Fibroblast of skin of back (primary cell): ENCODE measurements at places on chromosomes 2 and 18.

GRCh38 chr2:46818819-46819218 lies 96.8 kb downstream of the MCFD2 start:
- DNase-seq, result no peak

DNA sequence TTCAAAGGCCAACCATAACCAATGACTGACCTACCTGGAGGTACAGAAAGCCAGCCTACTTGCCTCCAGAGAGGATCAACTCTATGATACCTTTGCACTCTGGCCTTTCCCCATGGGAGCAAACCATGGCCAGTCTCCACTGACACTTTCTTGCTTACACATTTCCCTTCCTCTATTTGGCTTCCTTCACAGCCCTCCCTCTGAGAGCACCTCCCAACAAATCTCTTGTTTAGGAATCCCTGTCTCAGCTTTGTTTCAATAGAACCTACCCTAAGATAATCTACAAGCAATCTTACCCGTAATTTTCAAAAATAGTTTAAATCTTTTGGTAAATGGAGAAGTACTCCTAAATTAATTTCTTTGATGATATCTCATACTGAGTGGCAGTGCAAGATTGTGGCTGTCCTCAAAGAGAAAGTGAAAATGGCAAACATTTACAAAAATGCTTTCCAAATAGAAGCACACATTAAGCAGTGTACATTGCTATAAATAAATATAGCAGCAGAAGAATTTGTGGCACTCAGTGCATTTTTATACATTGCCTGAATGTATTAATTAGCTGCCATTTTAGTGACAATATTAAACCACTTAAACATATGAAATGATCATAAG lies 140.6 kb downstream of the CCDC148 start:
- no peak for DNase-seq

- DNase-seq, result no peak
Observed at GRCh38 chr2:230681171-230681545, 31.5 kb upstream of the CAB39 start.

- peak; percentile 92 for DNase-seq
Observed at GRCh38 chr2:84946204-84947009, 24.6 kb upstream of the KCMF1 start.

DNA sequence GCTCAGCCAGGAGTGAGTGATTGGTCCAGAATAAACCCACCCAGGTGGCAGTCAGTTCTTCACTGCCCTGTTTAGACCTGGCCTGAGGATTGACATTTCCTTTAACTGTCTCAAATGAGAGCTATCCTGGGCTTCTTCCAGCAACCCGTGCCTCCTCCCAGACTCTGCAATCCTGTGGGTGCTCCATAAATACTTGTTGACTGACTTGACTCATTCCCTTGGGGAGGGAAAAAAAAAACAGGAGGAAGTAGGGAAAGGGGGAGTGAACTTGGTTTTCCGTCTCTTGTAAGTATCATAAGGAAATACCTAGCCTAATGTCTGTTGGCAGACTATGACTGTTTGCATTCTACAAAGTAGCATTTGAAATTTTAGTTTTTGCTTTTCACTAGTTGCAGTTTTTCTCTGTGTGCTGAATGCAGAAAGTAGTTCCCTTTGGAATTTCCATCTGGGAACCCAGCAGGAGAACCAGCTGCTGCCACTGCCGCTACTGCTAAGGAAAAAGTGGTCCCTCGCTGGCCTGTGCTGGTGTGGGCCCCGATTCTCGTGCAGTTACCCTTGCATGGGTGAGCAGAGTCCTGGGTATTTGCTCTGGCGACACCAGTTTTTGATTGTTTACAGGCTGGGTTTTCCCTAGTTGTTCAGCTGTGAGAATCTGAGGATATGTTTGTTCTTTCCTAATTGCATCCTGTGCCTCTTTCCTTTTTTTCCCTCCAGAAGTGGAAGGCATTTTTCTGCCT lies 78.8 kb downstream of the TGOLN2 start:
- DNase-seq, result peak; percentile 99

DNA sequence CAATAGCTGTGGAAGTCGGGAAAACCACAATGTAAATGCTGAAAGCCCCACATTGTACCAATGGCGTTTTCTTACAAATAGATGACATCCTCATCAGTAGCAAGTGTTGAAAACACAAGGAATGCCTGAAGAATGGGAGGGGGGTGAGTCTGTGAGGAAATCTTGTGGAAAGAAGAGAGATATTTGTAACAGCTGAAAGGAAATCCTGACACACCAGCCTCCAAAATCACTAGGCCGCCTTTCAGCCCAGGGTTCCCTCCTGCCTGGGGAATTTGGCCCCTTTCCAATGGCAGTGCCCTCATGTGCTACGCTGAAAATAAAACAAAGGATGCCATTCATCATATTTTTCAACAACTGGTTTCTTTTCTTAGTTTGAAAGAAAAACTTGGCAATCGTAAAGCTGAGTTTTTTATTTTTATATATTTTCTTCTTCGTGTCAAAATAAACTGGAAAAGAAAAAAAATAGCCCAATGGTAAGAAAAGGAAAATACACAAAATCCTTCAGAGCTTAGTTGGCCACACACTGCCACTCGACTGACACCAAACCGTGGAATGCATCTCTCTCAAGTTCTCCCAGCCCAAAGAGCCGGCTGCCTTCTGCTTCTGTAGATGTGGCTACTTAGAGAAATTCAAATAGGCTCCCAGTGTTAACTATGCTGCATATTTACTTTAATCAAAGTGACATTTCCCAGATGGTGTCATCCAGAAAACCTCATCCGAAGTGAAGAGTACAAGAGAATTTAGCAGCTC lies 52.0 kb downstream of the FTCDNL1 start:
- DNase-seq, result peak; percentile 31

DNA sequence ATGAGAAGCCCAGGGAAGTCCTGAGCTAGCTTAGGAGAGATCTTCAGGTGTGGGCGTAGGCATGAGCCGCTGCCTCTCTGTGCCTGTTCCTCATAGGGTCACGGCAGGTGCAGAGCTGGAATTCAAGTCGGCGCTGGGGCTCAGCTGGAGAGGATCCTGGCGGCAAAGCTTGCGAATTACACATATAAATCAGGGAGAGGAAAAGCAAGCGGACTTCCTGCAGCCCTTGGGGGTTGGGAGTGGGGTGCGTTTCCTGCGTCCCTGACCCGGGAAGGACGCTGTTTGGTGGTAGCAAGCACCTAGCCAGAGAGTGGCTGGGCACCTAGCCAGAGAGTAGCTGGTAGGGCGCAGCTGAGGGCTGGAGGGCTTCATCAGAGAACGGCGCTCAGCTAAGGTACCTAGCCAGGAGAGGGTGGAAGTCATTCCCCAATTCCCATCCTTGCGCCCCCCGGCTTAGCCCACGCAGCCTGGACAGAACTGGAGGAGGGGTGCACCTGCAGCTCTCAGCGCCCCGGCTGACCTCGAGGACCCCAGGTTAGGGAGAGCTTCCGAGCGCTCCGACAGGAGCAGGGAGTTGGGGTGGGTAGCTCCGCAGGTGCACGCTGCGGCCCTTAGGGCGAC lies 459 bp upstream of the EFR3B start:
- DNase-seq, result peak; percentile 37

GRCh38 chr2:119254601-119255080 lies 31.0 kb downstream of the STEAP3 start:
- DNase-seq, result no peak

- DNase-seq, result no peak
Observed at GRCh38 chr2:241041589-241042158, 43.3 kb downstream of the SNED1 start.

GRCh38 chr18:69648486-69648885 lies 247.8 kb downstream of the DOK6 start:
- DNase-seq, result no peak

GRCh38 chr18:3653851-3654441 lies 204.0 kb downstream of the TGIF1 start:
- no peak for DNase-seq
